Naive thymus-derived CD4-positive, alpha-beta T cell (primary cell): ENCODE measurements at places on chromosomes 1 and 21.

GRCh38 chr1:75671708-75672107 lies 52.8 kb upstream of the ACADM start:
- H3K27me3 ChIP-seq: no peaks in the 10 kb centered on the region
- H3K4me3 ChIP-seq: no peak overlapping the region
- no peak overlapping the region for H3K27ac ChIP-seq
- H3K36me3 ChIP-seq: no peaks in the 10 kb centered on the region
- no peaks in the 10 kb centered on the region for H3K4me1 ChIP-seq

GRCh38 chr1:203493901-203494300 lies at the start of gene OPTC:
Gene OPTC, plus strand, starts transcription at chr1:203494153. Its CDS starts 1,853 bp downstream, at chr1:203496006.
- H3K4me3 ChIP-seq: no peak within 1 kb of the TSS
- H3K4me1 ChIP-seq: no peaks in the 10 kb centered on the region
- H3K36me3 ChIP-seq: no peaks in the 10 kb centered on the region
- no peaks in the 10 kb centered on the region for H3K27me3 ChIP-seq
- no peak for DNase-seq

GRCh38 chr1:44819608-44820327 lies 11.4 kb downstream of the BTBD19 start:
- peak overlapping the region; percentile 66 for H3K4me3 ChIP-seq
- H3K4me1 ChIP-seq: peaks cover 21% of the 10 kb centered on the region
- no peaks in the 10 kb centered on the region for H3K36me3 ChIP-seq
- H3K27ac ChIP-seq: peak overlapping the region; percentile 92
- peak; percentile 83 for DNase-seq

DNA sequence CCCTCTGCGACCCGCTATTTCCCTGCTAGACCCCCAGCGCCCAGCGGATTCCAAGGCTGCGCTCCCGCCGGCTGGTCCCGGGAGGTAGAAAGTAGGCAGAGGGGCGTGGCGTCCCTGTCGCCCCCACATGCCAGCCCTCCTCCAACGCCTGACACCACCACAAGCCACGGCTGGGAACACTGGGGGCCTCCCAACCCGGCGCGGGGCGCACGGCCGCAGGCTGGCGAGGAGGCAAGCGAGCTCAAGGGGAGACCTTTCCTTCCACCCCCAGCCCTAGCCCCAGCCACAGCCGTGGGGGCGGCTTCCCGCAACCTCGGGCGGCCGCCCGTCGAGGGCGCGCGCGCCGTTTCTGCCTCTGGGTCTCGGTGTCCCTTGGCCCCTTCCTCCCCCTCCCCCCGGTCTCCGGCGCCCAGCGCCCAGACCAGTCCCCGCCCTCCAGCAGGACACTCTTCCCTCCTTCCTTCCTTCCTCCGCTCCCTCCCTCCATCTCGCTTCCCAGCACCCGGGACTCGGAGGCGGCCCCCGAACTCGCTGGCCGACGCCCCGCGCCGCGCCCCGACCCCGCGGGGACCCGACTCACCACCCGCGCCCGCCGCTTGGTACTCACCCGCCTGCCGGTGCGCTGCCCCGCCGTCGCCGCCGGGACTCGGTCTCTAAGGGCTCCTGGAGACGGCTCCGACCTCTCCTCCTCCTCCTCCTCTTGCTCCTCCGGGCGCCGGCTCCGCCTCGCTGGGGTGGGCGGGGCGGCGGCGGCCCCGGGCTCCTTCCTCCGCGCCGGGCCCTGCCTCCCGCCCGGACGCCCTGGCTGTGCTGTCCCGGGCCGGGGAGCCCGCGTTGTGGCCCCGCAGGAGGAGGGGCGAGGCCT lies at the start of gene GNG12:
Gene GNG12, minus strand, starts transcription at position 731 of the 865 bp plus-strand sequence. CDS start 125,781 bp downstream, outside the sequence.
- DNase-seq: peak; percentile 11
- H3K36me3 ChIP-seq: no peaks in the 10 kb centered on the region
- H3K27me3 ChIP-seq: peaks cover 7% of the 10 kb centered on the region
- no peaks in the 10 kb centered on the region for H3K4me1 ChIP-seq

- no peaks in the 10 kb centered on the region for H3K4me1 ChIP-seq
- no peaks in the 10 kb centered on the region for H3K36me3 ChIP-seq
- no peaks in the 10 kb centered on the region for H3K27me3 ChIP-seq
- H3K4me3 ChIP-seq: no peak overlapping the region
These were observed 8.1 kb upstream of the PRDM16 start for GRCh38 chr1:3060601-3061551.

DNA sequence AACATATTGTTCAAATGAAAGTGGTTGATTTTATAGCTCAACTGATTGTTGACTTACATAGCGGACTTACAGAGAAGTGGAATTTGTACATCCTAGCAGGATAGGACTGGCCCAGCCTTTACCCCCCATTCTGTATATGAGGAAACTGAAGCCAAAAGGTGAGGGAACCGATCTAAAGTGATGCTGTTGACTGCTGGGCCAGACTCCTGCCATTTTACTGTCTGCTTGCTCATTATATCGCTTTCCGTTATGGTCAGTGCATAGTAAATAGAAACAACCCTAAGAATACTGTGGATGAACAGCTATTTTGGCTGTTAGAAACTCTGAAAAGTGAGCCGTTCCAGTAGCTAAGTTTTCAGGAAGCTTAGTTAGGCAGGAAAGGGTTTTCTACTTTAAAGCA lies 31.9 kb downstream of the PRDM2 start:
- H3K27me3 ChIP-seq: no peaks in the 10 kb centered on the region
- H3K4me1 ChIP-seq: peaks cover 55% of the 10 kb centered on the region
- peak overlapping the region; percentile 81 for H3K27ac ChIP-seq
- DNase-seq: no peak
- no peaks in the 10 kb centered on the region for H3K36me3 ChIP-seq

DNA sequence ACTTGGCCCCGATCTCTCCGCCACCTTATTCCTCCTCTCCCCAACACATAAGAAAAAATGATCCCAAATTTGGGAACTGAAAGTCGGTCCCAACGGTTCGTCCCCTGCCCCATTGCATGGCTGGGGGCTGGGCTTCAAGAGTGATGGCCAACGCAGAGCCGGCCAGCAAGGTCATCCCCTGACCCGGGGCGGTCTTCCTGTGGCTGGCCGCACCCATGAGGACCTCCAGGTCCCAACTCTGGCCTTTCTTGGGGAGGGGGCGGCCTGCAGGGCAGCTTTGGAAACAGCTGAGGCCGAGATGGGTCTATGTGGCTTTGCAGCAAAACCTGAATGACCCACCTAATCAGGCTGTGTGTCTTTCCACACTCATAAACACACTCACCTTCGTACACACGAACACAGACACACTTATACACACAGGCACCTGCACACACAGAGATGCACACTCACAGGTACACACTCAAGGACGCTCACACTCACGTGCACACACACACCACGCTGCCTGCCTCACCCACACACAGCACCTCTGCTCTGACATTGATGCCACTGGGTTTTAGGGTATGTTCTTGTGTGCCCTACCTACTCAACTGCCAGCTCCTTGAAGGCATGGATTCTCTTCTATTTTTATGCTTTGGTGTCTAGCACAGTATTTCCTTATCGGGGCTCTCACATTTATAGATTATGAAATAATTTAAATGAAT lies 562 bp downstream of the DYNLT5 start:
- H3K27ac ChIP-seq: no peak overlapping the region
- no peaks in the 10 kb centered on the region for H3K27me3 ChIP-seq
- no peak for DNase-seq

DNA sequence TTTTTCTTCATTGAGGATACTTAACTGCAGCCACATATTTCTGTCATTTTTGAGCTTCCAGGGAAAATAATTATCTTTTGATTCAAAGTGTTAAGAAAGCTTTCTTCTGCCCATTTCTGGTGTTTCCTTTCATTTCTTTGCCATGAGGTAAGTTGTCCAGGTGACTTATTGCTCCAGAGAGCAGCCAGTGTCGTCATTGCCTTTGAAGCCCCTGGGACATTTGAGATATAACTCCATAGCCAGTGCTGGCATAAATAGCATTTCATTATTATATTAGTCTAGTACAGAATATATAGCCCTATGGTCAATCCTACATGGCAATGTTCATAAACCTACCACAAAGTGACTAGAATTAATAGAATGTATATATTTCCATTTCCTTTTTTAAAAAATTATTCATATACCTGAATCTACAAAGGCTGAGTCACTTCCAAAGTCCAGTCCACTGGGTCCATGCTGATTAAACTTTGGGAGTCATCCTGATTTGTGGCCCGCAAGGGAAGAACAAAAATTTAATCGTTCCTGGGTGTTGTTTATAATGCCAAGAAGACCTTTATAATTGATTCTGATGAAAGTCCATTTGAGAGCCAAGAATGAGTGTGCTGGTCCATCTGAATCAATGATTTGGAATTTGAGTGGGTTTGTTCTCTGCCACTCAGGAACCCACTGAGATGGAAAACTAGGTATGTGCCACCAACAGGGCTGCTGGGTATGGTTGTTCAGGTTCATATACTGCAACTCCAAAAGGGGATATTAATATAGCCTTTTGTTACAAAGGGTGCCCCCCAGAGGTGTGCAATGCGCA lies 221.8 kb upstream of the PLXNA2 start:
- no peaks in the 10 kb centered on the region for H3K36me3 ChIP-seq
- H3K4me3 ChIP-seq: no peak overlapping the region
- no peak for DNase-seq
- no peaks in the 10 kb centered on the region for H3K27me3 ChIP-seq

DNA sequence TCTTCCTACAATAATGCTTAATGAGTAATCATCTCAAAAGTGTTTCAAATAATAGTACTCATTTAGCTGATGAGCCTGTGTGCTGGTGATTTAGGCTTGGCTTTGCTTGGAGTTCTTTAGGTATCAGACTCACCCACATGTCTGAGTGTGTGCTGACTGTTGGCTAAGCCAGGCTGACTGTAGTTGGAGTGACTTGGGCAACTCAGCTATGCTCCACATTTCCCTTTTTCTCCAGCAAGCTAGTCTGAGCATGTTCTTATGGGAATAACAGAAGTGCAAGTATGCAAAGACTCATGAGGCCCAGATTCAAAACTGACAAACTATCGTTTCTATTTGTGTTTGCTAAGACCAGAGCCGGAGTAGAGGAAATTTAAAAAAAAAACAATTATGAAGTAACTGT lies 99.0 kb upstream of the ADGRL4 start:
- no peaks in the 10 kb centered on the region for H3K27me3 ChIP-seq
- H3K36me3 ChIP-seq: no peaks in the 10 kb centered on the region
- H3K4me3 ChIP-seq: no peak overlapping the region
- DNase-seq: no peak

DNA sequence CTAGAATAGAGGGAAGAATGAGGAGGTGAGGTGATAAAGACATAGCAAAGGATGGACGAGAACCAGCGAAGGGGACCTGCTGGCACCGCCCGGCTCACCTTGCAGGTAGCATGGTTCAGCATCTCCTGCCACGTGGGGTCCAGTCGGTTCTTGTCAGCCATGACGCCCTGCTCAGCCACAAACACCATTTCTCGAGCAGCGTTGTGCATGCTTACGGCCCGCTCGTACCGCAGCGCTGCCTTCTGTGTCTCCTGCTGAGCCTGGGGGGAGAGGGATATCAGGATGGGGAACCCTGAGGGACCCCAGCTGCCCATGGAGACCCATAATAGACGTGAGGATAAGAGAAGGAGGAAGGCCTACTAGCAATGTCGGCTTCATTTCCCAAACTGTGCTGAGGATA lies 11.4 kb downstream of the SH3BP5L start:
- H3K4me3 ChIP-seq: no peak overlapping the region
- no peak for DNase-seq
- no peak overlapping the region for H3K27ac ChIP-seq
- H3K4me1 ChIP-seq: peaks cover 8% of the 10 kb centered on the region

GRCh38 chr1:62800825-62801306 lies 16.9 kb downstream of the ATG4C start:
- no peak overlapping the region for H3K27ac ChIP-seq
- no peak for DNase-seq

DNA sequence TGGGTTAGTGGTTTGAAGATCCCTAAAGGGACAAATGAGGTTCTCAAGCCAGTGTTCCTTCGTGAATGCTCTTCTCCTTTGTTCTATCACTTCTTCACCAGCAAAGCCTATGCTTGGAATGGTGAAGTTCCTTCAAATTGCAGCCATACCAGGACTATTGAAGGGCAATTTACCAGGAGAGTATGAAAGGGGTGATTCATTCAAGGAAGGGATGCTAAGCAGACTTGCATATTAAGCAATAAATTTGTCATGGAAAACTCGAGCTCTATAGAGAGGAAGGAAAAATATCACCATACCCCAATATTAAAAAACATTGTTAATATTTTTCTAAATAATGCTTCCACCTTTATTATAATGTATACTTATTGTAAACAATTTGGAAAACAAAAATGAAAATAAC lies 9.3 kb upstream of the TSNAX start:
- no peak overlapping the region for H3K4me3 ChIP-seq
- no peak for DNase-seq
- H3K27ac ChIP-seq: no peak overlapping the region
- no peaks in the 10 kb centered on the region for H3K36me3 ChIP-seq
- no peaks in the 10 kb centered on the region for H3K4me1 ChIP-seq

- no peaks in the 10 kb centered on the region for H3K36me3 ChIP-seq
- H3K4me1 ChIP-seq: no peaks in the 10 kb centered on the region
- no peak for DNase-seq
- H3K4me3 ChIP-seq: no peak overlapping the region
- no peak overlapping the region for H3K27ac ChIP-seq
These were observed 148.6 kb downstream of the GRIK3 start for GRCh38 chr1:36885540-36886357.

- no peaks in the 10 kb centered on the region for H3K4me1 ChIP-seq
- no peak for DNase-seq
- no peak overlapping the region for H3K4me3 ChIP-seq
- no peak overlapping the region for H3K27ac ChIP-seq
- H3K36me3 ChIP-seq: no peaks in the 10 kb centered on the region
These were observed 49.0 kb downstream of the MAP10 start for GRCh38 chr1:232853994-232854797.

- peaks cover 87% of the 10 kb centered on the region for H3K36me3 ChIP-seq
- no peaks in the 10 kb centered on the region for H3K4me1 ChIP-seq
- H3K27ac ChIP-seq: no peak overlapping the region
- no peak overlapping the region for H3K4me3 ChIP-seq
These were observed 30.7 kb downstream of the MRAP start for GRCh38 chr21:32329331-32329730.

GRCh38 chr1:201673093-201673492 lies 134.2 kb downstream of the NAV1 start:
- no peaks in the 10 kb centered on the region for H3K36me3 ChIP-seq
- H3K27ac ChIP-seq: no peak overlapping the region
- no peaks in the 10 kb centered on the region for H3K4me1 ChIP-seq

GRCh38 chr1:62250126-62250726 lies 55.6 kb downstream of the L1TD1 start:
- H3K36me3 ChIP-seq: no peaks in the 10 kb centered on the region
- no peak overlapping the region for H3K27ac ChIP-seq
- no peaks in the 10 kb centered on the region for H3K4me1 ChIP-seq
- H3K4me3 ChIP-seq: no peak overlapping the region
- no peaks in the 10 kb centered on the region for H3K27me3 ChIP-seq
